Hindlimb muscle (tissue), 1 donor: ENCODE measurements at places on chromosomes 6 and 20. TPM values are rescaled to one million over a fixed set of nuclear protein-coding genes. Genes with fewer than 3 reads are reported as not detected.

The KPNA5 gene
- polyA plus RNA-seq, result 12.2 TPM

- DNase-seq, result no peak
These were observed 392.7 kb upstream of the ID4 start for GRCh38 chr6:19444481-19444880.

GRCh38 chr20:7003598-7003997, 236.1 kb downstream of the BMP2 start:
- DNase-seq, result no peak

- DNase-seq, result no peak
These were observed 12.2 kb downstream of the PRDM13 start for GRCh38 chr6:99618649-99619408.

GRCh38 chr6:548091-548490, 108.8 kb downstream of the HUS1B start:
- no peak for DNase-seq

The STMND1 gene
- polyA plus RNA-seq, result not detected

GRCh38 chr20:33059741-33060390, 6.2 kb downstream of the BPIFB3 start:
- DNase-seq, result no peak

- no peak for DNase-seq
These were observed 338.2 kb downstream of the SOX4 start for GRCh38 chr6:21931641-21932335.

The BIRC7 gene
- polyA plus RNA-seq, result not detected

DNA sequence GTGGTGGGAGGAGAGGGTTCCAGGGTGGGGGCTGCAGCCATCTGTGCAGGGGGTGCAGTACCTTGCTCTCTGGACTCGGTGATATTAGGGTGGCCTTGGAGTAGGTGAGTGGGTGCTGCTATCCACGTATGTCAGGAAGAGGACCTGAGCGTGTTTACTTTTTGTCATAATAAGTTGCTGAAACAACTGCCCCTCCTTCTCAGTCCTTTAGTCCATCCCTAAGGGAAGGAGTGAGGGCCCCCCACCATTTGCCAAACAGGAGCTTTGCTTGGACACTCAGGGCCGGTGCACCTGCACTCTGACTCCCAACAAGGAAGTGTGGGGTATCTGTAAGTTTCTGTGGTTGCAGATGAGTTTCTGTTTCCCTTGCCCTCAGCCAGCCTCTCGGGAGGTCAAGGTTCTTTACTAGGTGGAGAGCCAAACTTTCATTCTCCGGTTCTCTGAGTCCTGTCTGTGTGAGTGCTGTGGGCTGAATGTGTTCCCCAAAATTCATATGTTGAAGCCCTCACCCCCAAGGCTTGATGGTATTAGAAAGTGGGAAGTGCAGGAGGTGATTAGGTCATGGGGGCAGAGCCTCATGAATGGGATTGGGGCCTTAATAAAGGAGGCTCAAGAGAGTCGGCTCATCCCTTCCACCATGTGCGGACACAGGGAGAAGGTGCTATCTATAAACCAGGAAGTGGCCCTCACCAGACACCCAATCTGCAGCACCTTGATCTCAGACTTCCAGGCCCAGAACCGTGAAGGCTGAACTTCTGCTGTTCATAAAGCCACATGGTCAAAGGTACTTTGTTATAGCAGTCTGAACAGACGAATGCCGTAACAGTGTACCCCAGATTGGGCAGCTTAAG, 19.6 kb upstream of the CCR6 start:
- no peak for DNase-seq

DNA sequence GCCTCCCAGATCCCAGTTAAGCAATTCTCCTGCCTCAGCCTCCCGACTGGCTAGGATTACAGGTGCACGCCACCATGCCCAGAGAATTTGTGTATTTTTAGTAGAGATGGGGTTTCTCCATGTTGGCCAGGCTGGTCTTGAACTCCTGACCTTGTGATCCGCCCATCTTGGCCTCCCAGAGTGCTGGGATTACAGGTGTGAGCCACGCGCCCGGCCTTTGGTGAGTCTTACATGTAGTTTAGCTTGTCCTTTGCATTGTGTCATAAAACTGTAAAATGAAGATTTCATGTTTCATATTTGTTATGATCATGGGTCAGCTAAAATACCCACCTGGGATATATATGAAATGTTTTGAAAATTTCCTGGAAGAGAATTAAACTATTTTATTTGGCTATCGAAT, 183.5 kb downstream of the SASH1 start:
- no peak for DNase-seq

DNA sequence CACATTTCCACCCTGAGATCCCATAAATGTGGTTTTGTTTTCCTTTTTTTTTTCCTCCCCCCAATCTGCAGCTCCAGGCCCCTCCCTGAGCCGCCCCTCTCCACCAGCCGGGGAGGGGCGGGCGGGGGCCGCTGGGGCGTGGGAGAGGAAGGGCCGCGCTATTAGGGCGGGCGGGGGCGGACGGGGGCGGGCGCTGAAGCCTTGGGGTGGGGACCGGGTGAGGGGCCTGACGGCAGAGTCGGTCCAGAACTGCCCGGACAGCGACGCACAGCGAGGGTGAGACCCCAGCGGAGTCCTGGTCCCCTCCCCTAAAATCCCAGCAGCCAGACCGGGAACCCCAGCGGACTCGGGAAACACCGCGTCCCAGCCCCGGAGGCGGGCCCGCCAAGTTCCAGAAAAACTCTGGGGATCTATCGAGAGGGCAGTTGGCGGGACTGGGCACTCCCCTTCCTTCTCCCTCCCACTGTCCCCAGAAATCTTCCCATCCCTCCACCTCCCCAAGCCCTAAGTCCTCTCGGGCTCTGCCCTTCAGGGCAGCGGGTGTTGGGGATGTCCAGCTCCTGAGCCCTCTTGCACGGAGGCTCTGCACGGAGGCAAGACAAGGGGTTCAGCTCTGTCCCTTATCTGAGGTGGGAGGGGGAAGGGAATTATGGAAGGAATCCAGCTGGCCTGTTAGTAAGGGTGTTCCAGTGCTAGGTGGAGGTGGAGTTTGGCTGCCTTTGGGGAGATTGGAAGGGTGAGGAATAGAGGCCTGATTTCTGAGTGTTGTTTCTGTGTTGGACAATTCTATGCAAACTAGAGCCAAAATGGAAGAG, at the start of gene PRICKLE4:
PRICKLE4 (plus strand) TSS at position 232 of the 815 bp plus-strand sequence. CDS start 2,692 bp downstream, outside the sequence.
- DNase-seq, result peak; percentile 29

- no peak for DNase-seq
These were observed 53.8 kb downstream of the NCOA6 start for GRCh38 chr20:34771680-34772081.

DNA sequence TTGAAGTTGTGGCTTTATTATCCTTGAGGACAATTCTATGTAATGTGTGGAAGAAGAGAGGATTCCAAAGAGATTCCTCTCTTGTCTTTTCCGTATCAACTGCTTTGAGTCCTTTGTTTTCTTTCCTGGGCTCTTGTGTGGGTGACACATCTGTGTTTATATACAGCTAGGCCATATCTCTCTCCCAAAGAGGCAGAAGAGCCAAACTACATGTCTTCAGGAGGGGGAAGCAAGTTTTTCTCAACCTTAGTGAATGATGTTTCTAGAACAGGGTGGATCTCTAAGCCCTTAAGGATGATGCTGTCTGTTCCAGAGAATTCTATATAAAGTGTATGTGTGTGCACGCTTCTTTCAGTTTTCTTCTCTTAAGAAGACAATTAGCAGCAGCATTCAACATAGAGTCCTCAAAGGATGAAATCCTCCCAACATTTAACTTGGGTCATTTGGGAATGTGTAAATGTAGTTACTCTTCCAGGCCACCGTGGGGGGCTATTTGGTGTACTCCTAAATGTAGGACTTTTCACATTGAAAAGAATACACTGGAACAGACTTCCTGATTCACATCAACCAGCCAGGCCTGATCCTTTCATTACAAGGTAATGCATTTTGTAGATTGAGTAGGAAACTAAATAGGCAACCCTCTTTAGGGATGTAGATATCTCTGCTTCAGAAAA, 92.8 kb upstream of the EEF1E1 start:
- DNase-seq, result no peak

The TAGAP gene
- polyA plus RNA-seq, result 0.77 TPM

GRCh38 chr6:73030257-73030656, 195.0 kb downstream of the KHDC1L start:
- DNase-seq, result no peak

The C6orf132 gene
- polyA plus RNA-seq, result 0.52 TPM

GRCh38 chr20:10067321-10067720, 32.5 kb downstream of the ANKEF1 start:
- peak; percentile 47 for DNase-seq

The COL9A3 gene
- polyA plus RNA-seq, result 10.6 TPM

DNA sequence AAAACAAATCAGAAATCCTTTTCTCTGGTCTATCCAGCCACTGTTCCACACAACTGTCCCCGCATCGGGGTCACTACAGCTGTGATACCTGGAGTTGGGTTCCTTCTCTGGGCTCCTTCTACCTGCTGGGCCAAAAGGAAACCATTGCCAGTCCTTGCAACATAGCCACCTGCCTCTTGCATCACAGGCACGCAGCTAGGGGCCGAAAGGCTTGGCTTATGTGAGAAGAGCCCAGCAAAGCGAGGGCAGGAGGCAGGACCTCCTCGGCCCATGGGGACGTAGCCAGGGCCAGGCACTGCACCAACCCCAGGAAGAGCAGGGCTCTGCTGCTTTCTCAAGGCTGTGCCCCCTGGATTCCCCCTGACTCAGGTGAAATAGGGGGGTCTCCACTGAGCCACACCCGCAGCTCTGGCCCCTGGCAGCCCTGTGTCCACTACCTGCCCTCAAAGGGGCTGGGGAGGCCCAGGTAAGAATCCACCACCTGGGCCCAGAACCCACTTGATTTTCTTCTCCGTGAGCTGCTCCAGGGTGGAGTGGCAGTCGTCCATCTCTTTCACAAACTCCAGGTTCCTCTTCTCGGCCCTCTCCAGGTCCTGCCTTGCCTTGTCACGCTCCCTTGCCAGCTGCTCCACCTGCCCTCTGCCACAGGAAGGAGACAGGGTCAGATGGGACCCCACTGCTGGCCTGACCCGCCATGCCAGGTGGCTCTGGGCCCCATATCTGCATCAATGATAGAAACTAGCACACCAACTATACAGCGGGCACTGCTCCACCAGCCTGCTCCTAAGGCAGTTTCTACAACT, 88.9 kb downstream of the GINS1 start:
- DNase-seq, result no peak

- DNase-seq, result no peak
These were observed 699.7 kb upstream of the ID4 start for GRCh38 chr6:19137505-19137904.

DNA sequence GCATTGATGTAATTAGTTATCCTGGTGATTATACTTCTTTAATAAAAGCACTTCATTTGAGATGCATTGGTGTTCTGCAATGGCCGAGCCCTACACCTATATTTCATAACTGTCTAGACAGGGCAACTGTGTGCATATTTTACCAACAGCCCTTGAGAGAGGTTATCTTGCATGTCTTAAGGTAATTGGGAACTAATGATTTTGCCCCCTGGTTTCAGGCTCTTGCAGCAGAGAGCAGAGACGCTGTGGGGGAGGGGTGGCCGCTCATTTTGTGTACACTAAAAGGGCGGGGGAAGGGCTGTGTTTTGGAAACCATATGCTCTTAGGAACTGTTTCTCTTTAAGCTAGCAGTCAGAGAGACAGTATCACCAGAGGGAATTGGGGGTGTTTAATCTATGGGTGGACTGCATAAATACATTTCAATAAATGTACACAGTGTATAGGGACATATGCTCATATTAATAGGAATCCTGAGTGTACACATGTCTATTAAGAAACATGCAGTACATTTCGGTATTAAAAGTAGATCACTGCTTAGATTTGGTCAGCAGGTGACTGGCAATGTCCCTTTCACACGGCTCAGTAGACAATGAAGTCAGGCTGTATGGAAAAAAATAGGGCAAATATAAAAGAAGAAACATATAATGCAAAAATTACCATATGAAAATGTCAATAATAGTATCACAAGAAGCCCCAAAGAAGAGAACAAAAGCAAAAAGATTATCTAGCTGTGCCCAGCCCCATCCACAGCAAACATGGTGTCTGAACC, 402.9 kb upstream of the CITED2 start:
- DNase-seq, result no peak

DNA sequence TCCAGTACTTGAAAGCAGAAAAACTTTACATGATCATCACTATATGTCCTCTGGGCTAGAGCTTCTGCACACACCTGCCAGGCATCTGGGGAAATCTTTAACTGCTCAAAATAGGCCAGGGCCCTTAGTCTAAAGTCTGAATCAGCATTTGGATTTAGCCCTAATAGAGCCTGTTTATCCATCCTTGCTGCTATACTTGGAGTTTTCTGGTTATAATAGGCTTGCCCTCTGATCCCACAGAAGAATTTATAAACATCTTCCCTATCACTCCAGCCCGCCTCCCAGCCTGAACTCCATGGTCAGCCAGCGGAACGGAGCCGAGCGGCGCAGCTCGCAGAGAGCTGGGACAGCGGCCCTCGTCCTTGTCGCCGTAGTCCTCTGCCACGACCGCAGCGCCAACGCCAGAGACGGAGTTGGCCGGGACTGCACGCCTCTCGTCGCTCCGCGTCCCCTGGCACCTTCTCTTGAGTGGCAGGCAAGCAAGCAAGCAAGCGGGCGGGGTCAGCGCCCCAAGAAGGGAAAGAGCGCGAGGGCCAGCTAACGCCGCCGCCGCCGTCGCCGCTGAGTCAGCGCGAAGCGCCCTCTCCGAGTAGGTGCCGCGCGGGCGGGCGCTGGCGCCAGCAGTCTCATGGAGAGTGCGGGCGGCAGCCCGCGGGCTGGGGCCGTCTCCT, 25.4 kb upstream of the ASIP start:
- DNase-seq, result peak; percentile 67

- DNase-seq, result no peak
These were observed 21.9 kb upstream of the SLC17A4 start for GRCh38 chr6:25732468-25733198.

DNA sequence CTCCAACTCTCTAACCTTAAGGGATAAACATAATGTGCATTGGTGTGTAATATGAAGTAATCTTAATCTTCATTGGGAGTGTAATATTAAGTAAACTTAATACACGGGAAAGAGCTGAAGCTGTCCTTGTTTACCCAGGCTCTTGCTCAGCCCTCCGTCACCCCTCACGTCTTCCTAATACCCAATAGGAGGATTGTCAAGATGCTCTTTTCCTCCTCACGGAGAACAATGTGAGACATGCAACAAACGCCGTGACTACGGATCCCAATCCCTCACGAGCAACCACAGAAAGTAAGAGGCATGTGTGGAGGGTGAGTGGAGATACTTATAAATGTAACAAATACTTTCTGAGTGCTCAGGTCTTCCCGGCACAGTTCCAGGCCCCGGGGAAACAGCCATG, 11.0 kb downstream of the KIF16B start:
- DNase-seq, result no peak

The HLA-DOB gene
- not detected for polyA plus RNA-seq

The RBPJL gene
- not detected for polyA plus RNA-seq

- no peak for DNase-seq
These were observed 135.1 kb downstream of the FAM83B start for GRCh38 chr6:54981647-54982046.

GRCh38 chr6:89221971-89222711, 5.0 kb upstream of the GABRR1 start:
- DNase-seq, result no peak

The GPX5 gene
- polyA plus RNA-seq, result not detected

DNA sequence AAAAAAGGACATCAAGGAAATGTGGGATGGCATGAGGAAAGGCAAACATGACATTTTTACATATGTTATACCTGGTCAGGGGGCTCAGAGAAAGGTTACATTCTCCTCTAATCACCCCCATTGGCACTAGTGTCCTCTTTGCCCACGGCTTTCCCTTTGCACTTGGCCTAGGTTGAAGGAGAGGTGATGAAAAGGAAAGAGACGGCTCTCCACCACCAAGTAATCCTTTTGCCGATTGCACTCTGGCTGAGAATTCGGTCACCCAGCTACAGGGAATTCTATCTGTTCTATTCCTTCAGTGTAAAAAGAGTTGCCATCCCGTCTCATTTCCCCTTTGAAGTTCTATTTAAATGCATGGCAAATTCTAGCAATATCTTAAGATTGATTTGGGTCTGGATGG, 10.4 kb downstream of the VGLL2 start:
- DNase-seq, result no peak

The CEP57L1 gene
- polyA plus RNA-seq, result 18.5 TPM
